ENCODE measurements at places on chromosomes 16 and 17.

GRCh38 chr17:64146418-64147109 is 16.6 kb upstream of the ERN1 start:
- DNase-seq, result peak; percentile 32

DNA sequence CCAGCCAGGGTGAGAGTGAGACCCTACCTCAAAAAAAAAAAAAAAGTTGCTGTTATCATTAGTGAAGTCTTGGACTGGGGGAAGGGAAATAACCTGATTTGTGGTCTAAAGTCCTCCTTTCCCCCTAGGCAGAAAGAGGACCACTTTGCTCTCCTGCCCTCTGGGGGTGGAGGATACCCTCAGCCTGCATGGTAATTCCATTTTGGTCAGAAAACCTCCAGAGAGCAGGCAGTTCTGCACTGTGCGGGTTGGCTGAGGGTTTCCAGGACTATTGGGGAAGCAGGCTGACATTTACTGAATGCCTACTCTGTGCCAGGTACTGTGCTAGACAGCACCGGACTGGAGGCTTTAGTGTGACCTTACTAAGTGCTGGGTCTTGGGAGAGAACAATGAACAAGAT is 2.6 kb downstream of the ADAP2 start:
- DNase-seq, result no peak

GRCh38 chr17:72219137-72219823 is 98.5 kb downstream of the SOX9 start:
- DNase-seq, result no peak

- no peak for DNase-seq
These were observed 714 bp downstream of the SPATA33 start for GRCh38 chr16:89658221-89658879.

- DNase-seq, result no peak
These were observed 11.0 kb upstream of the BEAN1 start for GRCh38 chr16:66416136-66416535.

- DNase-seq, result no peak
These were observed 64.4 kb downstream of the METRNL start for GRCh38 chr17:83143817-83144231.

GRCh38 chr16:4957720-4958509 is at the start of gene SEC14L5:
Gene SEC14L5 (plus strand): TSS chr16:4958330. CDS start chr16:4959324, 994 bp downstream.
- DNase-seq, result peak; percentile 85

- DNase-seq, result no peak
These were observed 69.1 kb downstream of the METRNL start for GRCh38 chr17:83148317-83149028.

- no peak for DNase-seq
These were observed 389.1 kb upstream of the DYNLRB2 start for GRCh38 chr16:80151722-80152111.

DNA sequence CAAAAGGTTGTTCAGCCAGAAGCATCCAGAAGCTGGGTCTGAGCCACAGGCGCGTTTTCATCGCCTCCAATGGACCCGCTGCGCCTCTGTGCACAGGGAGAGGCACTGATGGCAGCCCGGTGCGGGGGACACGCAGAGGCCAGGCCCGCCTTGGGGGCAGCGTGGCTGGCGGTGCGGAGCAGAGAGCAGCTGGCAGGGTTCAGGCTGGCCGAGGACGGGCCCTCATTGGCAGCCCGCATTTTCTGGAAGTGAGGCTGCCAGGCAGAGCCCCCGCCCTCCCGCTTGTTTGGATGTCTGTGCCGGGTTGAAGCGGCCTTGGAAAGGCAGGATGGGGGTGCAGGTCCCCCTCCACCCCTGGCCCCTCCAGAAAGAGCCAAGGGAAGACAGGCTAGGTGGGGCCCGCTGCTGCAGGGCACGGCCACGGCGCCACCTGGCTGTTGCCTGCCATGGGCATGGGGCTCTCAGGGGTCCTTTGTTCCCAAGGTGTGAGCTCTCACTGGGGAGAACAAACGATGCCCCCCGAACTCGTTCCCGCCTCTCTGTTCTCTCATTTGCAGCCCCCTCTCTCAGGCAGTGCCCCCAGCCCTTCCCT is 18.8 kb downstream of the GSE1 start:
- DNase-seq, result no peak

DNA sequence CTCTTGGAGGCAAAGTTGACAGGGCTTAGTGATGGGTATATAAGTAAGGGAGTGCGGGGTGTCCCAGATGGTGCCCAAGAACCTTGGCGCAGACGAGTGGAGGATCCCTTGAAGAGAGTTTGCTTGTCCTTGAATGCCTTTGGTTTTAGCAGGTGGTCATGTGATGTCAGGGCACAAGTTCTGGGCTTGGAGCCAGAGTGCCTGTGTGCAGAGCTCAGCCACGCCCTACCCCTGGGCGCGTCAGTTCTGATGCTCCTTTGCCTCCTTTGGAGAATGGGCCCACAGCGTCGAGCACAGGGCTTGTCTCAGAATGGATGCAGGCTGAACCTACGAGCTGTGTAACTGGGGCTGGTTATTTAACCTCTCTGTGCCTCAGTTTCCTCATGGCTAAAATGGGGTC is 412.2 kb upstream of the EEF2KMT start:
- DNase-seq, result no peak

DNA sequence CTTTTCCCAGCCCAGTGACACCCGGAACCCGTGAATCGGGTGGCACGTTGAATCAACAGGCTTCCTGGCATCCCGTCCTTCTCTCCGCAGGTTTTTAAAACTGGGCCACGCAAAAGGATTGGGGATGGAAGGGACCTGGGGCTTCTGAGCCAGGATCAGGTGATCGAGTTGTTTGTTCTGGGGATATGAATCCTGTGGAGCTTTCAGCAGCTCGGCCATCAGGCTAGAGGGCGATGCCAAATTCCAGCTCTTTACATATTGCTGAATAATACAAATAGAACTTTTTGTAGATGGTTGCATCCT is 473 bp downstream of the SUPT6H start:
- no peak for DNase-seq

GRCh38 chr16:78494674-78495073 is 395.2 kb downstream of the WWOX start:
- no peak for DNase-seq

DNA sequence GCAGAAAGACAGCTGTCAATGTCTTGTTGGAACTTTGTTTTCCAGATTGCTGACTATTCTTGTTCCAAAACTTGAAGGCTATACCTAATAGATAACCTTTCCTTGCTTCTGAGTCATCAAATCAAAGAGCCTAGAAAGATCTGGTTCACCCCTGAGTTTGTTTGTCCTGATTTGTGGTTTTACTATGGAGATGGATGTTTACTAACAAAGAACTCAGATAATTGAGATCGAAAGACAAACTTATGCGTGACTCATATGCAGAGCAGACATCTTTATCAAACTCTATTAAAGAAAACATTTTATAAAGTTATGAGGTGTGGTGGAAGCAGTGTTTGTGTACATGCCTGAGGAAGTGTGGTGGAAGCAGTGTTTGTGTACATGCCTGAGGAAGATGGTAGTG is 311.1 kb upstream of the TBX2 start:
- DNase-seq, result no peak

GRCh38 chr17:12730931-12731521 is 58.3 kb upstream of the ARHGAP44 start:
- no peak for DNase-seq

GRCh38 chr17:65495122-65496055 is 66.1 kb downstream of the AXIN2 start:
- DNase-seq, result no peak

DNA sequence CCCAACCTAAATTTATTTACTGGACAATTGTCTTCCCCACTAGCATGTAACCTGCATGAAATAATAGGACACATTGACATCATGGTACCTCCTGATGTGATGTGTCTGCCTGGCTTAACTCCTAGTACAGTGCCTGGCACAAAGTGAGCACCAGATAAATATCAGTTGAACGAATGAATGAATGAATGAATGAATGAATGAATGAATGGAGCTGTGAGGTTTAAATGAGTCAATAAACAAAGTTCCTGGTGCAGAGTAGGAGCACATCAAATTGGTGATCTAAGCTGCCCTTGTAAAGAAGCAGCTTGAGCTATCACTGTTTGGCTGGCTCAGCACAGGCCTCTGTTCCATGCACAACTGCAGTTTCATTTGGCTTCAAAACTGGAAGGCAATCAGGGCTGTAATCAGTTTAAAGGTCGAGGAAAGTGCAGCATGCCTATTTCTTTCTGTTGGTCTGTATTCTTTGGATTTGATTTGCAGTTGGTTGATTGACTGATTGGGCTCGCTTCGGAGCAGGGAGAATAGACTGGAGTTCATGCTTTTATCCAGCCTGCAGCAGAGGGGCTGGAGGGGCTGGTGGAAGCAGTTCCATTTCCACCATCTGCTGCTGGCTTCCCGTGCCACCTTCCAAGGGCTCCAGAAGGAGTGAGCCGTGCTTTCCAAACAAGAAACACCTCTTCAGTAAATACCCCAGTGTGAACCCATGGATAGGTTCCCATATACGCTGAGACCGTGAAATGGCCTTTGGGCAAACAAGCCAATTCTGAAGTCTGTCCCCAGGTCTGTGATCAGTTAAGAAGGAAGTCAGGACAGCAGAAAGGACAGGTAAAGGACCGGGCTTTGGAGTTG is 54.6 kb downstream of the GPRC5B start:
- DNase-seq, result no peak

- DNase-seq, result no peak
These were observed 4.7 kb upstream of the IGSF6 start for GRCh38 chr16:21656795-21657768.

- no peak for DNase-seq
These were observed 593.1 kb upstream of the CDH5 start for GRCh38 chr16:65773301-65773874.

DNA sequence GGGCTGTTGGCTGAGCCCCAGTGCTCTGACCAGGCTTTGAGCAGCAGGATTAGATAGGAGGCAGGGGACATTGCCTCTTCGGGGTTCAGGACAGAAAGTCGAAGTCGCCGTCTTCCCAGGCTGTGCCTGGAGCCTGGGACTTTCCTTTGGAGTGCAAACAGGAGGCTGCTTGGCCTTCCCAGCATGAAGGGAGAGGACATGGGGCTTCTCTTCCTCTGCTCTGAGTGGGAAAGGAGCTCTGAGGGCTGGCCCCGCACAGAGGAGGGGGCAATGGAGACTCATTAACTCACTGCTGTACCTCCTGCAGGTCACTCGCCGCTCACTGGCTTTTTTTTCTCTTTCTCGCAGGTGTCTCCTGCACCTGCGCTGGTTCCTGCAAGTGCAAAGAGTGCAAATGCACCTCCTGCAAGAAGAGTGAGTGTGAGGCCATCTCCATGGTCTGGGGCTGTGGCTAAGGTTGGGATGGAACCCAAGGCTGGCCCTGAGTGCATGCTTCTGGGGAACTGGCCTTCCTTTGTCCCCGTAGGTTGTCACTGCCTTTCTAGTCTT is 642 bp downstream of the MT1F start:
- no peak for DNase-seq

- DNase-seq, result no peak
These were observed 8.2 kb downstream of the PLCD3 start for GRCh38 chr17:45123930-45124796.

GRCh38 chr17:67520916-67521774 is 144.1 kb downstream of the PITPNC1 start:
- no peak for DNase-seq

DNA sequence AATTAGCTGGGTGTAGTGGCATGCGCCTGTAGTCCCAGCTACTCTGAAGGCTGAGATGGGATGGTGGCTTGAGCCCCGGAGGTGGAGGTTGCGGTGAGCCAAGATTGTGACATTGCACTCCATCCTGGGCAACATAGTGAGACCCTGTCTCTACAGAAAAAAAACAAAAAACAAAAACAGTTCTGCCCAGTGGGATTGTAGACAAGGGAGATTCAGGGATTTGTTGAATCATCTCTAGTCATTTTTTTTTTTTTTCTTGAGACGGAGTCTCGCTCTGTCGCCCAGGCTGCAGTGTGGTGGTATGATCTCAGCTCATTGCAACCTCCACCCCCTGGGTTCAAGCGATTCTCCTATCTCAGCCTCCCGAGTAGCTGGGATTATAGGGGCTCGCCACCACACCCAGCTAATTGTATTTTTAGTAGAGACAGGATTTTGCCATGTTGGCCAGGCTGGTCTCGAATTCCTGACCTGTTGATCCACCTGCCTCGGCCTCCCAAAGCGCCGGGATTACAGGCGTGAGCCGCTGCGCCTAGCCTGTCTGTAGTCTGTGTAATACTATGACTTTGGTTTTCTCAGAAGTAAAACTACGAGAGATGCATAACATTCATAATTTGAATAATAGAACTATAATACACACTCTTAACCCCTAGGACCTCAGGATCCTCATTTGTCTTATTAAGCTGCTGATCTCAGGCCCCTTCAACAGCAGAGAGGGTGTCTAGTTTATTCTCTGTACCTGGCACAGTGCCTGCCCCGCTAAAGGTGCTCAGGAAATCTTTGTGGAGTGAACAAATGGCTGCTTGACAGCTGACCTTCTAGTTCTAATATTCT is 1.4 kb downstream of the TEN1 start:
- DNase-seq, result no peak

DNA sequence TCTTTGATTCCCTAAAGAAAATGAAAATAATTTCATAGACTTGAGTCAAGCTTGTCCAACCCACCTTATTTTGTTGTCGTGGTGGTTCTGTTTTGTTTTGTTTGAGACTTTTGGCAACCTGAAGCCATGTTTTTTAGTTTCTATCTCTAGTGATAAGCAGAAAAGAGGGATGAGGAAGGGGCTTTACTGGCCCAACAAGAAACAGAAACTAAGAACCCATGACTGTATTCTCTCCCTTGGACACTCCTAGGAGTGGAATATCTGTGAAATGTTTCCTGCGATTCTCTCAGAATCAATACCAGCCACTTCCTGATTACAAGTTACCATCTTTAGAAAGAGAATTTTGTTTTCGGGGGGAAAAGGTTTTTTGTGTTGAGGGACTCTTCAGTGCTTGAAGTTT is 207.5 kb downstream of the PRKCA start:
- DNase-seq, result no peak

DNA sequence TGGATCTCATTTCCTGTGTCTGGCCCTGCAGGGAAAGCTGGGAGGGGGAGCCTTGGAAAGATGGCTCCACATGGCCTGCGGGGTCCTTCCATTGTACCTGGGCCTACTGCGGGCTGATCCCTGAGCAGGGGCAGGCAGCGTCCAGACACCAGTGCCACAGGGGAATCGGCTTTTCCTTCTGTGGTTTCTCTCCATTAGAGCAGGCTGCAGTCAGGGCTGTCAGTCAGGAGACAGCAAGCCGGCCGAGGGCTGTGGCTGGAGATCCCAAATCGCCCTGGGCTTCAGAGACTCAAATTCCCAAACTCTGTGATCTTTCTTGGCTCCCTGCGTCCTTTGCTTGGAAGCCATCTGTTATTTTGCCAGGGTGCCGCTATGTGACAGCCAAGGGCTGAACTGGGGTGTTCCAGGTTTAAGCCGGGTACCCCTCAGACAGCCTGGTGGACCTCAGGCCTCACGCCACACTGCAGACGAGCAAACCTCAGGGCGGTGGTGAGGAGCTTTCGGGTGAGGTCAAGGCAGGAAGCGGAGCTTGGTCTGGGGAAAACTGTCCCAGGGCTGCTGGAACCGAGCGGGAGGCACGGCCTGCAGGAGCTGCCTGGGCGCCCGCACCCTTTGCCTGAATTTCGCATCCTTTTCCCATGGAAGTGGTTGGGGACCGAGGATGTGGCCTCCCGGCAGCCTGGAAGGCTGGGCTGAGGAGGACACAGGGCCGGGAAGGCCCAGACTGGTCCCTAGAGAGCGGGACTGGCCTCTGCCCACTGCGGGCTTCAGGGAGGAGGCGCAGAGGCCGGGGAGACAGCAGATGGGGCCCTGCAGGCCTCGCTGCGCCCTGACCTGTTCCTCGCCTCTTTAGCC is 1.5 kb upstream of the CPNE7 start:
- DNase-seq, result no peak

Measured in stimulated activated CD8-positive, alpha-beta memory T cell treated with anti-CD3 and anti-CD28 coated beads, Interleukin-2, amount 100 ng/mL, for 48 hours (primary cell).